PC-3 (cell line): ENCODE measurements at places on chromosomes 5 and 9.

DNA sequence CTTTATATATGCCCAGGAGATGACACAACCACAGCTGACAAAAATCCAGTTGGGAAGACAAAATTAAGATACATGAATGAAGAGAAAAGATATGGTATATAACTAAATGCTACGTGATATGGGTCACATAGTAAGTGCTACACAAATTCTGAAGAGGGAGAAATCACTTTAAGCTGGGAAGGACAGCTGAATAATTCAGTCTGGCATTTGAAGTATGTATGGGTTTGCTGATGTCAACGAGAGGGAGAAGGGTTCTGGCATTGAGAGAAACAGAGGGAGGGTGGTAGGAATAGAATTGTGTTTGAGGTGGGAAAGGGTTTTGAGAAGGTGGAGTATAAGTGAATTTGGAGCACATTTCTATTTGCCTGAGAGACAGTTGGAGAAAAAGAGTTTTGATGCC, 6.7 kb upstream of the SLIT3 start:
- DNase-seq = no peak

GRCh38 chr5:416636-416960, 26.4 kb upstream of the EXOC3 start:
- DNase-seq = no peak

- DNase-seq = no peak
Measured at GRCh38 chr5:159490507-159490906, 160.2 kb upstream of the IL12B start.

DNA sequence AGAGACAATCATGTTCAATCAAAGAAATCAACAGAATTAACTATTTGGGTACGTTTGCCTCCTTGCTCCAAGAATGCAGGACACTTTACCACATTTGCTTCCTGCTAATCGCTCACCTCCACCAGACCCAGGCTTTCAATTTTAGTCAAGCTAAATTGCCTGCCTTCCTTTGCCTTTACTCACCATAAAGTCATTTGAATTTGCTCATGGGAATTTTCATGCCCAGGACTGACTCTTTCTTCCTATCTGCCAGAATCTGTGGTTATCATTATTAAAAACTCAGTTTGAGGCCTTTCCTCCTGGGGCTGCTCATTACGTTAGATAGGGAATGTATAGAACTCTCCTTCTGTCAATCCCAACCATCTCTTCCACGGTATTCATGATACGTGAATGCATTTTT, 1935.3 kb upstream of the WWC1 start:
- no peak for DNase-seq
